ENCODE measurements at places on chromosomes 6 and 20.

GRCh38 chr6:170125456-170126300 lies 165.2 kb downstream of the DLL1 start:
- DNase-seq: no peak

- no peak for DNase-seq
These were observed 490 bp upstream of the ID1 start for GRCh38 chr20:31604567-31605030.

DNA sequence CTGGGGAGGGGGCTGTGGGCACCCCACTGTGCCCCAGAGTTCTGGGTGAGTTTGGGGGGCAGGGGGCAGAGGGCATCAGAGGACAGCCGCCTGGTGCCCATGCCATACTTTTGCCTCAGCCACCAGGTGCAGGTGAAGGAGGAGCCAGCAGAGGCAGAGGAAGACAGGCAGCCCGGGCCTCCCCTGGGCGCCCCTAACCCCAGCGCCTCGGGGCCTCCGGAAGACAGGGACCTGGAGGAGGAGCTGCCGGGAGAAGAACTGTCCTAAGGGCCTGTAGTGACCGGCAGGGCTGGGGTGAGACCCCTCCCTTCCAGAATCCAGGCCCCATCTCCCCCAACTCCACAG lies 39.6 kb upstream of the MDFI start:
- DNase-seq: no peak

GRCh38 chr6:40743690-40744446 lies 156.7 kb upstream of the LRFN2 start:
- DNase-seq: no peak

DNA sequence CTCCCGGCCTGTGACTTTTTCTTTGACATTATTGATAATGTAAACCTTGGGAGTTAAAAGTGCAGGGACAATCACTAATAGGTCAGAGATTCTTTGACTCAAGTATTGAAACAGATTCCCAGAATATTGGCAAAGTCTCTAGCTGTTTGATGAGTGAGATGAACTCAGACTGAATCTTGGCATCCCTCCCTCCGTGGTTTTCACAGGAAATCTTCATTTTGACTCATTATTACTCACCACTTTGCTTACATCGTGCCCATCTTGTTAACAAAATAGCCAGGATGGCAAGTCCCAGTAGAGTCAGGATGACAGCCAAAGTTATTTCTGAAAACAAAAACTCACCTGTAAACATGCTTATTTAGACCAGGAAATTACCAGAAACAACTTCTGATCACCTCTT lies 2.0 kb downstream of the TSBP1 start:
- no peak for DNase-seq

DNA sequence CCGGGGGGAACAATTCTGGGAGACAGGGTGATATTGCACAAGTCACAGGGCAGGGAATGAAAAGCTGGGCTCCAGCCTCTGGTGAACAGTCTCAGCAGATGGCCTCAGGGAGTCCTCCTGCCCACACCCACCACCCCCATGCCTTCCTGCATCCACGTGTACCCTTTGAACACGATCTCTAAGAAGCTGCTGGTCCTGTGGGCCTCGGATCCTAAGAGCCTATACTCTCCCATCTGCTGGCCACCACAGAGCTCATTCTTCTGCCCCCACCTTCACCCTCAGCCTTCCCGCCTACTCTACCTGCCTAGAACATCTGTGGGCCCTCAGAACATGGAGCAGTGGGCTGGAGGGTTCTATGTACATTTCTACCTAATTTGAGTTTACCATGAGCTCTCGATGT lies 60.3 kb downstream of the TRERF1 start:
- no peak for DNase-seq

DNA sequence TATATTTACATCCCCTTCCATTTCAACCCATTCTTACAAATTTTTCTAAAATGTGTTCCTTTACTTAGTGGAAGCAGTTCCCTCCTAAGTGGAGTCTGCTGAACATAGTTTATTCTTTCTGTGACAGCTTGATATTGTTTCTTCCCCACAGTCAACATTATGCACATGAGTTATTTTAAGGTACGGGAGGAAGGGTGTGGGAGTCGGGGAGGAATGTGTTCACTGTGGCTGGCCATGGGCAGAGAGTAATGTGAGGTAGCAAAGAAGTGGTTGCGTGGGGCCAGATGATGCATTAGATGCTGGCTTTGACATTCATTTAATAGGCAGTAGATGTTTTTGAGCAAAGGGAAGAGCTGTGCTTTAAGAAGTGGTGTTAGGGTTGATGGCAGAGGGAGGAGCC lies 98.5 kb downstream of the ARMC2 start:
- no peak for DNase-seq

DNA sequence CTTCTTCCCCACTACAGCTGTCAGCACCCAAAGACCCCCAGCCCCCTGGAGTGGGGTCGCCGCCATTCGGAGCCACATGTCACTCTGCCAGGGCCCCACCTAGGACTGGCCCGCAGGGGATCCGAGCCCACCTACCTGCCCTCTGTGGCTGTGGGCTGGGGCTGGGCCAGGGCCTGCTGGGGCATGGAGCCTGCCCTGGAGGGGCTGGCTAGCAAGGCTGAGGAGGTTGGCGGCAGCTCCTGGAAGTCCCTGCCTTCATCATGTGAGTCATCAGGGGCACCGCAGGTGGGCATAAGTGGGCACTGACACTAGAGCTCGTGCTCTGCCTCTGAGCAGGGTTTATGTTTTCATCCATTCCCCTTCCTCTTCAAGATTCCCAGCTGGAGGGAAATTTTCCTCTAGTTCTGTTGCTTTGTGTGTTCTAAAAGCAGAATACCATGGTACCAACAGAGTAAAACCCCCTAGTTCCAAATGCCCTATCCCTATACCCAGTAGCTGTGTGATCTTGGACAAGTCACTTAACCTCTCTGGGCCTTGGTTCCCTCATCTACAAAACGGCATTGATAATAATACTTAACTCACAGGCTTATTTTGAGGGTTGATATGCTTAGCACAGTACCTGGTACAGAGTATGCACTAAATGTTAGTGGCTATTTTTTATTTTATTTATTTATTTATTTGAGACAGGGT lies 8.7 kb upstream of the FANCE start:
- no peak for DNase-seq

DNA sequence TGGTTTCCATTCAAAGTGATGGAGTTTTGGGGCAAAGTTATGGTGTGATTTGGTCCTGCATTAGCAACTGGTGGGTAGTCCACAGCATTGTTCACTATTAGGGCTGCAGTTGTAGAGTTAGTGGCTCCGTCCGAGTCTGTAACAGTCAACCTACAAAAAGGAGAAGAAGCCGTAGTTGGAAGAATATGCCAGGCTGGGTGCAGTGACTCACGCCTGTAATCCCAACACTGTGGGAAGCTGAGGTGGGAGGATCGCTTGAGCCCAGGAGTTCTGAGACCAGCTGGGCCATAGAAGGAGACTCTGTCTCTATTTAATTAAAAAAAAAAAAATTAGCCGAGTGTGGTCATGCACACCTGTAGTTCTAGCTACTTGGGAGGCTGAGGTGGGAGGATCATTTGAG lies 69.5 kb downstream of the KIAA0319 start:
- no peak for DNase-seq

- DNase-seq: no peak
These were observed 43.6 kb upstream of the SLC4A11 start for GRCh38 chr20:3282271-3283221.

DNA sequence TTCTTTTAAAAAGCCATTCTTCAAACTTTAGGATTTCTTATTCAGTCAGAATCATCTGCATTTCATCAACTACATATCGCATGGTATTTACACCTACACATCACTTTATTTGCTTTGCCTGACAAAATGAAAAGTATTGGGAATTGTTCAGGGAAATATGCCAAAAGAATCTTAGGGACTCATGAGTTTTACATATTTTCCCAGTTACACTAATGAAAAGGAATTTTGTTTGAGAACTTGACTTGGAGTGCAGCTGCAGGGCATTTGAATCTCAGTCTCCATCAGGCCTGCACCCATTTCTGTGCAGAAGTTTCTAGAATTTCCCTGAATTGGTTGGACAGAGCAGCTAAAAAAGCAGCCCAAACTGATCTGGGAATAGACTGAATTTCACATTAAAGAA lies 65.3 kb downstream of the MTHFD1L start:
- DNase-seq: no peak
